CD14-positive monocyte (primary cell): ENCODE measurements at places on chromosomes 1 and 21. TPM values are rescaled to one million over a fixed set of nuclear protein-coding genes. Genes with fewer than 3 reads are reported as not detected.

LCE3D gene
- not detected in 2 replicates for polyA plus RNA-seq

FOXO6 gene
- not detected for polyA plus RNA-seq

FMO1 gene
- not detected for polyA plus RNA-seq

LDLRAD2 gene
- not detected for polyA plus RNA-seq

AMY1B gene
- polyA plus RNA-seq = not detected

GNG4 gene
- not detected for polyA plus RNA-seq

TMEM200B gene
- polyA plus RNA-seq = not detected

RAP1GAP gene
- polyA plus RNA-seq = not detected

SH3BGR gene
- not detected in 2 replicates for polyA plus RNA-seq

CYP4A22 gene
- polyA plus RNA-seq = not detected

HMCN1 gene
- polyA plus RNA-seq = not detected

TPTE gene
- not detected in 2 replicates for polyA plus RNA-seq

PBX1 gene
- not detected for polyA plus RNA-seq

LIN28A gene
- polyA plus RNA-seq = not detected

S100A1 gene
- not detected for polyA plus RNA-seq

DNAI4 gene
- not detected for polyA plus RNA-seq
